ENCODE measurements at places on chromosomes 6 and 20. TPM values are rescaled to one million over a fixed set of nuclear protein-coding genes. Genes with fewer than 3 reads are reported as not detected.

- DNase-seq = no peak
Observed at GRCh38 chr6:123804787-123805540, 1.3 kb downstream of the NKAIN2 start.

DNA sequence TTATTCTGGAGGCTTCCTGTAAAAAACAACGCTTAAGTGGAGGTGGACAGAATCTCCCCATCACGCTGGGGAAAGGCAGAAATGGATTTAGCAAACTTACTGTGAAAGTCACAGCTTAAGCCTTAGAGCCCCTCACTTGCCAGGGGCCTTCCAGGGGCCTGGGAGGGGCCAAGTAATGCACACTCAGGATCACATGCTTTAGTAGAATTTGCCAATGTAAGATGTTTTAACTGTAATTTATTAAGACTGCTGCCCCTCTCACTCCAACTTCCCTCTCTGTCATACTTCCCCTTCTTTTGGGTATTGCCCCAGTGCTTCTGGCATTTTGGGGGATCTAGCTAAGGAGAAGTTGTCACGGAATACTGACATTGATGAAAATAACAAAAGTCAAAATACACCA is 12.6 kb upstream of the ADA start:
- no peak for DNase-seq

C6orf15 gene
- 5.5 TPM for total RNA-seq

- no peak for DNase-seq
Observed at GRCh38 chr20:51661609-51662178, 106.5 kb downstream of the ATP9A start.

DNA sequence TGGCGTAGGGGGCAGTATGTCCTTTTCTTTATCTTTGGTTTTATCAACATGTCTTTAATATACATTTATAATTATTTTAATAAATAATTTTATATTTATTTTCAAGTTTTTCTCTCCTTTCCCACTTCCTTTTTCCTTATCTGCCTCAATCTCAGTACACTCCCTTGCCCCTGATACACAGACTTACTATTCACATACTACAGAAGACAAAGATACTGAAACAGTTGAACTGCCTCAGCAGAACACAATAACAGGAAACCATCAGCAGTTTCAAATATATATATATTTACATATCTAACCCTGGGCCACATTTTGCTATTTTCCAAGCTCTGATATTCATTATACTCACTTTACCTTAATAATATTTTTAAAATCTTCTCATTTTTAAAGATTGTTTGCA is 19.8 kb downstream of the IBTK start:
- DNase-seq = no peak

- DNase-seq = peak; percentile 90
Observed at GRCh38 chr6:3748208-3749066, 3.1 kb downstream of the PXDC1 start.

GRCh38 chr6:56875961-56876360 is 78.9 kb upstream of the BEND6 start:
- no peak for DNase-seq

SPEF1 gene
- total RNA-seq = not detected

GRCh38 chr6:154257067-154257466 is 99.5 kb downstream of the IPCEF1 start:
- no peak for DNase-seq

DNA sequence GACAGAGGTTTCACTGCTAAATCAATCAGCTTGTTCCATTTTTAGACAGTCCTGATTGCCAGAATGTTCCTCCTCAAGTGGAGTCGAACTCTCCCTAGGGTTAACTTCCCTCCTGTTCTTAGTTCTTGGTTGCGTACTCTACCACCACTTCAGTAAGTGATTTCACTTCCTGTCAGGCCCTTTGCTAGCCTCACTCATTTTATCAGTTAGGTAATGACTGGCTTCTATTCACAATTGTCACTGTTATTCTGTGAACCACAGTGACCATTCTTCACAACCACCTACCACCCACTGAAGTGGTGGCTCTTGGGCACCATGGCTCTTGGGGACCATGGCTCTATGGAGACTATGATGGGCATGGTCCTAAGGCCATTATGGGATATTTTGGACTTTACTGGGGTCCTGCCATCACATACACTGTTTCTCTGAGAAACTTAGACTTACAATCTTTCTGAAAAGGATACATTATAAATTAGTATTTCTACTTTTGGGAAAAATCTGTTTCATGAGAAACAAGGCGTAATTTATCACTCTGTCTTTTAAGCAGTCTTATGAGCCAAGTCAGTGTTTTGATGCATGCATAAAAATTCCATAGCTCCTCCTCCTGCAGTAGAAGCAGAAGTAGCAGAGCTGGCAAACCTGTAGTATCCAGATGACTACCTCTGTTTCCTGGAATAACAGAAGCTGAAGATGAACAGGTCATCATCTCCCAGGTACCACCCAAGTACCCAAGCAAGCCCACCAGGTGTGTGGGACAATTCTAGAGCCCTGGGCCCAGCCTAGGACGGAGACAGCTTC is 66.3 kb downstream of the ATXN1 start:
- DNase-seq = no peak

DNA sequence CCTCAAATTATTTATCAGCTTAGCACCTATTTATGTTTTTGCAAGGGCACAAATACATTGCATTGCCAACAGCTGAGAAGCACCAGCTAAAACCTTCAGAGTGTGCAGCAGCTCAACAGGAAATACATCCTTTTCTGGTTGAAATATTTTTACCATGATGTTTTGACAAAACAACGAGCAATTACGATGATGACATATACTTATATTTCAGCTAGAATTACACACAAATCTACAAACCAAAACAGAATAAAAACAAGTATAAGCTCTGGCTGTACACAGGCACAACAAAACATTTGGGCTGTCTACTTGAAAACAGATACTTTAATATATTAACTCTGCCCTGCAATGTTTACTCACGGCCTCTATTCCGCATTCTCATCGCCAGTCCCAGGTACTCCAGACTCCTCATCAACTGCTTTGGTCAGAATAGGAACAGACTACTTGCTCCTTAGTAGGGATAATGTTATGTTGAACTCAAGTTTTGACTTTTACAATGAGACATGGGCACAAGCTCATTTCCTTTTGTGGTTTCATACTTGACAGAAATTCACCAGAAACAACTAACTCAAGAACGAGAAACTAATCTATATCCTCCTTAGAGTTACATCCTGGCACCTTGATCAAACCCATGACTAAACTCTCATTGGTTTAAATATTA is 377.6 kb downstream of the ESR1 start:
- no peak for DNase-seq

- DNase-seq = no peak
Observed at GRCh38 chr6:158894193-158894592, 75.0 kb upstream of the EZR start.

HCRTR2 gene
- not detected for total RNA-seq

RNF217 gene
- total RNA-seq = 55.1 TPM

GRCh38 chr6:137625808-137626207 is 131.6 kb upstream of the OLIG3 start:
- no peak for DNase-seq

DNA sequence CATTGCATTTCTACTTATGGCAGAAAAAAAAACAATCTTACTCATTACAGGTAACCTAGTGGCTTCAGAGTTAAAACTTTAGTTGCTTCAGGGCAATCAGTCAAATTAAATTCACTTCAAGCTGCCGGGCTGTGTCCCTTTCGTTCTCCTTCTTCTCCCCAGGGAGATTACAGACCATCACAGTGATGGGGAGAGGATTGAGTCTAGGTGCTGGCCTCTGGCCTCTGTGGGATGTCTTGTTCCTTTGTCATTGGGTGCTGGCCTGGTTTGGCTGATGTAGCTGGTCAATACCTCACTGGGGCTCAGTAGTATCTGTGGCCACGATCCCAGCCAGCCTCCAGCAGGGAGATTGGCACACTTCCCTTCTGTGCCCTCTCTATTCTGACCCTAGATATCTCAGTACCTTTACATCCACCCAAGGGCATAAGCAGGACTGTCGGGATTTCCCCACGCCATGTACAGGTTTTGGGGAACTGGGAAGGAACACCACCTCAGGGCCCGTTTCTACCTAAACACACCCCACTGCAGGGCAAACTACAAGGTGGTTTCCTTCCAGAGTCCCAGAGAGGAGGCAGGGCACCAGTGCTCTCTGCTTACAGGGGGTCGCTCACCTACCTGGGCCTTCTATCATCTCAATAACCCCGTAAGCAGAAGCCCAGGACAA is 15.4 kb downstream of the FYN start:
- no peak for DNase-seq

GRCh38 chr6:14190191-14190928 is 72.8 kb downstream of the CD83 start:
- DNase-seq = no peak

DNA sequence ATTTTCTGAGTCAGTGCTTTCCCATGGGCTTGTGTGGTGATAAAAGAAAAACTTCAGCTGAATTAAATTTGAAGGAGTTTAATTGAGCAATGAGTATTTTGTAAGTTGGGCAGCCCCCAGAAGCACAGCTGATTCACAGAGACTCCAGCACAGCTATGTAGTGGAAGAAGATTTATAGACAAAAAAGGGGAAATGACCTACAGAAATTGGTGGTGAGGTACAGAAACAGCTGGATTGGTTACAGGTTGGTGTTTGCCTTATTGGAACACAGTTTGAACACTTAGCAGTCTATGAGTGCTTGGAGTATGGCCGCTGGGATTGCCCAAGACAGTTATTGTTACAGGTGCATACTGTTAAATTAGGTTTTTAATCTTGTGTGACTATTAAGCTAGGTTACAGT is 96.9 kb upstream of the PTPRK start:
- DNase-seq = no peak

SNPH gene
- total RNA-seq = 2.8 TPM

DNA sequence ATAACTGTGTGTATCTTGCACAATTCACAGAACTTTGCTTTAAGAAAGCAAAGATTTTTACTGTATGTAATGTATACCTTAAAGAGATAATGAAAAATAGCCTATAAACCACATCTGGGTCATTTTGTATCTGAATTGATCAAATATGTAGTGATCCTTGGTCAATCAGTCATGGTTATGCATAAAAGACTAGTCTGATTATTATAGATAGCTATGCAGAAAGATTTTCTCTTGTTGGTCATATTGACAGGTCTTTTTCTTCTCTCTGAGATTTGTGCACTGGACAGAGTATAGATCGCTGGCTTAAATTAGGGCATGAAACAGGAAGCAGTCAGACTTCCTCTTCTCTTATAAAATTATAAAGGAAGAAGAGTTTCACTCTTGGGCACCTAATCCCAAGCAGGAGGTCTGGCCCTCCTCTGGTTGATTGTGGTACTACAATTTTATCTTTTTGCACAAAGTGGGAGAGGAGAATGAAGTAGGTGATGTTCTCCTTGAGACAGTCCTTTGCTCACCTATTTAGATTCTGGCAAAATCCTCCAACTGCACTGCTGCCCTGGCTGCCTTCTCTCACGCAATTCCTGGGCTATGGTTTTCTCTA is 380.9 kb upstream of the RGS17 start:
- no peak for DNase-seq

SLC12A5 gene
- total RNA-seq = not detected
